Right atrium auricular region (tissue), 2 donors: ENCODE measurements at places on chromosomes 11 and 22.

GRCh38 chr11:109929308-109929707, 163.9 kb upstream of the ZC3H12C start:
- no peak for DNase-seq

DNA sequence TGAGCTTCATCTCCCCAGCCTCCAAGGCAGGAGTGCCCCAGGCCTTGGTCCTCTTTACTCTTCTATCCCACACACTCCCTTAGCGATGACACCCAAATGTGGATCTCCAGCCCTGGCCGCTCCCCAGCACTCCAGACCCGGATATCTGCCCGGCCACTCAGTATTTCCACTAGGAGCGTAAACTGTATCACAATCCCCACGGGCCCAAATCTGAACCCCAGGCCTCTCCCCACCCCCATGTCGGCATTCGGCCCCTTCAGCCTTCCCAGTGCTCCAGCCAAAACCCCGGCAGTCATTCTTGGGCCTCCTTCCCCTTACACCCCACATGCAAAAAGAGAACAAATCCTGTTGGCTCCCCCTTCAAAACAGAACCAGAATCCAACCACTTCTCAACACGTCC, 20.8 kb downstream of the WNT11 start:
- peak; percentile 66 for DNase-seq

GRCh38 chr11:118572981-118573550, 857 bp downstream of the ARCN1 start:
- no peak for DNase-seq

DNA sequence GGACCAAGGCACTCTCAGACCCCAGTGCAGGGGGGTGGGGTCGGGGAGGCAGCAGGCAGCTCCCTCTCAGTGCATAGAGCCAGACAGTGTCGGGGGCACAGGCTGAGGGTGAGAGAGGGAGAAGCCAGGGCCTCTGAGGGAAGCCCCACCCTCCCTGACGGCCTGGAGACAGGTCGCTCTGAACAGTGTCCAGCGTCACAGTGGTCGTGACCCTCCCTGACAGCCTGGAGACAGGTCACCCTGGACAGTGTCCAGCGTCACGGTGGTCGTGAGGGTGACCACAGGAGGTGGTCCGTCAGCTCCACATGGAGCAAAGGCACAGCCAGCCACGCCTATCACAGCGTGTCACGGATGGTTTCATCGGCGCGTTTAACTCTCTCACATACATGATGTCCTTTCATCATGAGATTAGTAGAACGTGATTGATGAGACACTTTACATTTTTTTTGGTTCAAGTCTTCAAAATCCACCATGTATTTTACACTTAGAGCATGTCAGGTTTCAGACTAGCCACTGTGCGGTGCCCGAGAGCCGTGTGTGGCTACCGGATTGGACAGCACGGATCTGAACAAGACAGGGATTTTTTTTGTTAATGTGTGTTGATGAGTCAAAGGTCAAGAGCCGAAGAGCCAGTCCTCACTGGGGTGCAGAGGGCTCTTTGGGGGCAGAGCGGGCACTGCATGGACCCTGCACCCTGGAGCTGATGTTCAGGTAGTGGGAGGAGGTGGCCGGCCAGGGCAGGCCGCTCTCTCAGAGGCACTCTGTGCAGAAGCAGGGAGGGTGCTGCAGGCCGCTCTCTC, 23.9 kb upstream of the PANX2 start:
- DNase-seq = peak; percentile 72

GRCh38 chr22:36988075-36988832, 31.0 kb downstream of the TST start:
- no peak for DNase-seq

GRCh38 chr11:1083621-1084551, 9.2 kb downstream of the MUC2 start:
- DNase-seq = no peak

- no peak for DNase-seq
These were observed 18.4 kb upstream of the TMEM191C start for GRCh38 chr22:21448627-21449416.

GRCh38 chr11:108787105-108787504, 122.2 kb downstream of the DDX10 start:
- DNase-seq = no peak

DNA sequence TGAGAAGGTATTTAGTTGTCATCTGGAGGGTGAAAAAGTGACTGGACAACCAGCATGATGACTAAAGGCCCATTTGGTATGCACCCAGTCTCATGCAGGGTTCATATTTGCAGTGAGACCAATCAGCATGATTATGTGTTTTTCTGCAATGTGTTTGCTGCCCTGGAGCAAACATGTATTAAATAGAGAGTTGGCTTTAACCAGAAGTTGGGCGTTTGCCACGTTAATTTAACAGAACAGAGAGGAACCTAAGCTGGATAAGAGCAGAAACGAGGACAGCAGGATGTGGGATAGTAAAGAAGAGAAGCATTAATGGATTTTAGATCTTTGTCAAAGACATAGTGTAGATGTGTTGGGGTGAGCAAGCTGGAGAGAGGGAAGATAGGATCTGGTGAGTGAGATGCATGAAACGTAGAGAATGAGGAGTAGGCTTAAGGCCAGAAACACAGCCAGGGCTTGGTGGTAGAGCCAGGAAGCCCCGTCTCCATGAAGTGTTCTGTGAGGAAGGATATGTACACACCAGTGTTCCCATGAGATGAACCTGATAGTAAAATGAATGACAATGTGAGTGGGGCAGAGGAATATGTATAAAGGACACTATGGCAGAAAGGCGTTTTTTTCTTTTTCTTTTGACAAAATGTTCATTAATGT, 164.0 kb upstream of the PDGFD start:
- DNase-seq = no peak

DNA sequence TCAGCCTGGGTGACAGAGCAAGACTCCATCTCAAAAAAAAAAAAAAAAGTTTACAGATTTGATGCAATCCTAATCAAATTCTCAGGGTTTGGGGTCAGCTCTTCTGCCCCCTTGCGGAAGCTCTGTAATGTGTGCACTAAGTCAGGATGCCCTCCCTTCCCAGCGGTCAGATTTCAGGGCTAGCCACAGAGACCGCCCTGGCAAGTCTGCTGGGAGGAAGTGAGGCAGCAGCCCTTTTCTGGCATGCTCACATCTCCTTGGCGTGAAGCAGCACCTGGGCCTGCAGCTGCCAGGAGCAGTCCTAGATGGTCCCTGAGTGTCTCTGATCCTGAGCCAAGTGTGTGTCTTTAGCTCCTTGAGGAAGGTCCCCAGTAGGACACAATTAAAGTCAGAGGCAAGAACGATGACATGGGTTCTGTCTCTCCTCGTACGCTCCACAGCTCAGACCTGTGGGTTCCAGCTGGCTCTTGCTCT, 10.9 kb upstream of the APOBEC3C start:
- peak; percentile 82 for DNase-seq

DNA sequence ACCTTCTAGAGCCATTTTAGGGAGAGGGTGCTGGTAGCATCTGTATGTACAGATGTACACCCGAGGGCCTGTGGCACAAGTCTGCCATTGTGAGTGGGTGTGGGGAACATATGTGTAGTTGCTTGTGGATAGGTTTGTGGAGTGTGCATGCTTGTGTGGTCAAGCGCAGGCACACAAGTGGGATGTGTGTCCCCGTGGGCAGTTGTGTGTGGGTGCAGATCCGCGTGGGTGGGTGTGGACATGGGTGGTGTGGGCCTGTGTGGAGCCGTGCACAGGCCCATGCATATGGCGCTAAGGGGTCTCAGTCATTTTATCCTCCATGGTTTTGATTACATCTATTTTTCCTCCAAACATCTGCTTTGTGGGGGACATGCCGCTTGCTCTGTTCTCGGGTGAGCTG, 28.8 kb downstream of the ALX4 start:
- DNase-seq = no peak

GRCh38 chr22:39942439-39943230, 17.6 kb upstream of the TMA7B start:
- no peak for DNase-seq

GRCh38 chr22:33539902-33540751, 380.1 kb downstream of the LARGE1 start:
- peak; percentile 73 for DNase-seq

DNA sequence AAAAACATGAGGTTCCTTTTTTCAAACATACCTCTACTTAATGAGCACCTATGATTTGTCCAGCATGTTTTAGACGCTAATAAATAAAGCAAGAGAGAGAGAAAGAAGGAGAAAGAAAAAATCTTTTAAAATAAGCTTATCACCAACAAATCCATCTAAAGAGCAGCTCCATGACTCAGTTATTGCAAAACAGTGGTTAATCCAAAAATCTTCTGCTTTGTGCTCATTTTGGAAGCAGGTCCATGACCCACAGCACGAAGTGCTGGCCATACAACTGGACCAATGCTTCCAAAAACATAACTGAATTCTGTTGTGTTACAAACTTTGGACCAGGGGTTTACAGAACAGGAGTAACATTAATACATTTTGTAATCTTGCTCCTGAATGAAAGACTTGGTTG, 696.6 kb downstream of the KCNA4 start:
- no peak for DNase-seq

- no peak for DNase-seq
These were observed 125.0 kb downstream of the CCDC81 start for GRCh38 chr11:86499723-86500129.

DNA sequence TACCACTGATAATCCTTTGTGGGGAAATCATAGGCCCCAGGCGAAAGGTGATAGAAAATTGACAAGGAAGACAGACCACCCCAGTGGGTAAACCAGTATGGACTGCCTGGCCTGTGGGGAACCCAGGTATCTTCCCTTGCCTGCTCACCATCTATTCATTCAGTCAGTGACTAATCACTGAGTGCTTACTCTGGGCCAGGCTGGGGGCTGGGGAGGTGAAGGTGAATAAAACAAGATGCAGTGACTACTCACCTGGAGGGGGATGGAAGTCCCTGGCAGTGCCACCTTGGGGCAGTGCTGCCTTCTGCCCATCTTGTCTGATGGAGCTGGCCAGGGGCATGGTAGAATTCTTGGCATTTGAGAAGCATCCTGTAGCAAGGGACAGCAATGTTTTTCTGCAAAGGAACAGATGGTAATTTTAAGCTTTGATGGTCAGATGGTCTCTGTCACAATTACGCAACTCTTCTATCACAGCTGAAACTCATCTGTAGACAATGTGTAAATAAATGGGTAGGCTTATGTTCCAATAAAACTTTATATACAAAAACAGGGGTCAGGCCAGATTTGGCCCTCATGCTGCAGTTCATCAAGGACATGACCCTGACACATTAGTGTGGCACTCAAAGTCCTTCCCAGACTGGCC, 4.6 kb downstream of the ISX start:
- no peak for DNase-seq

GRCh38 chr11:105447936-105448702, 161.8 kb upstream of the GRIA4 start:
- no peak for DNase-seq

- peak; percentile 59 for DNase-seq
These were observed 167.8 kb upstream of the NARS2 start for GRCh38 chr11:78742430-78742829.

DNA sequence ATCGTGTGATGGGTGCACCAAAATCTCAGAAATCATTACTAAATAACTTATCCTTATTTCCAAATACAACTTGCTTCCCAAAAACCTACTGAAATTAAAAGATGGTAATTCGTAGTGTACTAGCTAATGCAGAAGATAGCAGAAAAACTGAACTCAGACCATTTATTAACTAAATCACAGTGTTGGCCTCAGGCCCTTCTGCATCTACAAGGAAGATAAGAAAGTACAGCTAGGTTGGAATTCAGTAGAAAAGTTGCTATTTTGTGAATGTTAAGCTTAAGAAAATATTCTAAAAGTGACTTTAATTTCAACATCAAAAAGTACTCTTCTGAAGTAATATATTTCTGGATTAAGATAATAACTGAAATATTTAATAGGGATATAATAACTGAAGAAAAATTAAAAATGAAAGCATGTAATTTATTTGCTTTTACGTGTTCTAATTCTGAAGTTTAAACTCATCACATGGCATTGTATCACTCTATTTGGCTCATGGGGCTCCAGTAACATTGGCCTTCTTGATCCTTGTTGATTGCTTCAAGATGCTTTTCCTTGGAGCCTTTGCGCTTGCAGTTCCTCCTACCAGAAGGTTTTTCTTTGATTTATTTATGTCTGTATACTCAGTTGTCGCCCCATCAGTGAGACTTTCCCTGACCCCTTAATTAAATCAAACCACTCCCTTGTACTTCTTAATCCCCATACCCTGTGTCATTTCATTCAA, 847.9 kb upstream of the ANO3 start:
- no peak for DNase-seq

- DNase-seq = no peak
These were observed 192.7 kb downstream of the NAV2 start for GRCh38 chr11:19905280-19905853.
